ENCODE measurements at places on chromosomes 2 and 18.
A peak's percentile ranks its signal among the peaks of the same experiment; 100 is the strongest.

GRCh38 chr2:219697811-219698747 is 70.6 kb downstream of the SLC4A3 start:
- DNase-seq, result no peak

GRCh38 chr2:191126386-191127085 is 24.3 kb downstream of the STAT4 start:
- DNase-seq, result no peak

DNA sequence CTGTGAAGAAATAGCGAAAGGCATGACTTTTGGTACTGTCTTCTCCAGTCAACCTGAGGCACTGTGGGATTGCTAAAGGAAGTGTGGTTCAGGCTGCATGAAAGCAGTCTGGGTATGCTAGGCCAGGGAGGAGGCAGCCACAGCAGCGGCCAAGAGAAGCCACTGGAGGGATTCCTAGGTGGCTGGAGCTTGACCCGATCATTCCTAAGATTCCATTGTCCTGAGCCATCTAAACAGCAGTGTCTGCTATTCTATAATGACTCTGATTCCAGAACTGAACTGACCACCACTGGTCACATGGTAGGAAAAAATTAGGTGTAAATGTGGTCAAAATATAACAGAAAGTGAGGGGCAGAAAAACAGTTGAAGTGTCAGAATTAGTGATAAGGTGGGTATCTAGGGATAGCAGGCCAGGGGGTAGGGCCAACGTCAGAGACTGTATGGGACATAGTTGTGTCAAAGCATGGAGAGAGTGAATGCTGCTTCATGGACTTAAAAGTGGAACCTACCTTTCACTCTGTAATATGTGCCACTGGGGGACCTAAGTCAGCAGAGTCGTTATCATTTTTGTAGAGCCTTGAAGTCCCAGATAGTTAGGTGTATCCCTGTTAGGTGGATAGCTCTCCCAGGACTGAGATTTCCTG is 204.6 kb downstream of the CTNNA2 start:
- DNase-seq, result peak; percentile 23

GRCh38 chr2:120826716-120827410 is 91.2 kb downstream of the GLI2 start:
- DNase-seq, result no peak

DNA sequence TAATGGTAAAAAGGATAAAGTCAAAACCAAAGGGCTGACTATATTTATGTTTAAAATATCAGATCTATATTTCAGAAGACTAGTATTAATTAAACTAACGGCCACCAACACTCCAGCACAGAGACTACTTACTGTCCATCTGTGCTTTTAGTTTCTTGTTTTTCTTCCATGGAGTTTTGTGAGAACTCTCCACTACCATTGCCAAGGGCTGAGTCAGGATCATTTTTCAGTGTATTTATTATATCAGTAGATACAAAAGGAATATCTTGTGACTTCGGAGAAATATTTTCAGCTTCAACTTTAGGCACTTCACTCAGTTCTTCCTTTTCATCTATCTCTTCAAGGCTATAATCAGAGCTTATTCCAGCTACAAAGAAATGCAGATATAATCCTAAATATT is 79.1 kb upstream of the GRB14 start:
- DNase-seq, result no peak

DNA sequence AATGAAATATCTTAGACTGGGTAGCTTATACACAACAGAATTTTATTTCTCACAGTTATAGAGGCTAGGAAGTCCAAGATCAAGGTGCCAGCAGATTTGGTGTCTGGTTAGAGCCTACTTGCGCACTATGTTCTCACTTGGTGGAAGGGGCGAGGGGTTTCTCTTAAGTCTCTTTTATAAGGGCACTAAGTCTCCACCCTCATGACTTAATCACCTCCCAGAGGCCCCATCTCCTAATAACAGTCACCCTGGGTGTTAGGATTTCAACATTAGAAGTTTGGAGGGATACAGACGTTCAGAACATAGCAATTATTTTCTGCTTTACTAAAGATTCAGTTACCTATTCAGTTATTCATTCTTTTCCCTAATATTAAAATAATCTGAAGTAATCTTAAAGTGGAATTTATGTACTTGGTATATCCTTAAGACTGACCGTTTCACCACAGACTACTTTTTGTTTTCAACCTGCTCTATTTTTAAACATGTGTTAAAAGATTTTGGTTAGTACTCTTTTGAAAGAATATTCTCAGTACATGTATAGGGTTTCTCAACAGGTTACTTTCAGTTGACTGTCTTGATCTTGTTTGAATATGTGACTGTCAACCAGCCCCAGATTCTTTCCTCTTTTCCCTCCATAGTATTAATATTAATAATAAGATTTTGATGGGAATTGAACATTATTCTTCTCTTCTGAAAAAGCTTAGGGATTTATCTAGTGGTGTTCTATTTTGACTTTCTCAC is 130.0 kb downstream of the TAF4B start:
- DNase-seq, result no peak

GRCh38 chr2:147463881-147464520 is 380.8 kb upstream of the ACVR2A start:
- DNase-seq, result peak; percentile 63

DNA sequence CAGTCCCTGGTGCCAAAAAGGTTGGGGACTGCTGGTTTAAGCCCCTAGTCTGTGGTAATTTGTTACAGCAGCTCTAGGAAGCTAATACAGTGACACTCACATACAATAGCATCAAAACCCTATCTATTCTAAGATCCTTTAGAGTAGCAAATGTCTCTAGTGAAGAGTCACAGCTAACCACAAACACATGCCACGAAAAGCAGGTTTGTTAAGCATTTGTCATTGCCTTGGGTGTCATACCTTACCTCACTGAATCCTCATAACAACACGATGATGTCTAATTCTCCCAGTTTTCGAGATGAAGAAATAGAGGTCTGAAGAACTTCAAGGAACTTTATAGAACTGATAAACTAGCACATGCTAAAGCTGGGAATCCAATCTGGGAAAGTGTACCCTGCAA is 29.6 kb upstream of the RNF152 start:
- no peak for DNase-seq

DNA sequence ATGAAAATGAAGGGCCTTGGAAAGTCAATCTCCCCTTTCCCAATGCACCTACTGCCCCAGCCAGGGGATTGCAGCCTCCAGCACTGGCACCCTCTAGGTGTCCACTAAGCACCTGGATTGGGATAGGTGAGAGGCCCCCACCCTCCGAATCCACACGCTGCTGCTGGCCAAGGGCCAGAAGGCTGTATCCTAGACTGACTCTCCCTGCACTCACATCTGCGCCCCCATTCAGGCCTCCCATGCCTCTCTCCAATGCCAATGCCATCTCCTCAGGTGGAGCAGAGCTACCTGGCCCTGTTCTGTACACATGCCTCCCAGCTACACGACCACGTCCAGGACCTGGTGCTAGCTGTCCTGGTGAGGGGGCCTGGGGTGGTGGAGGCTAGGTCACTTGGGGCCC is 9.8 kb downstream of the MFSD2B start:
- no peak for DNase-seq

GRCh38 chr2:152627351-152627957 is 89.8 kb downstream of the PRPF40A start:
- no peak for DNase-seq

DNA sequence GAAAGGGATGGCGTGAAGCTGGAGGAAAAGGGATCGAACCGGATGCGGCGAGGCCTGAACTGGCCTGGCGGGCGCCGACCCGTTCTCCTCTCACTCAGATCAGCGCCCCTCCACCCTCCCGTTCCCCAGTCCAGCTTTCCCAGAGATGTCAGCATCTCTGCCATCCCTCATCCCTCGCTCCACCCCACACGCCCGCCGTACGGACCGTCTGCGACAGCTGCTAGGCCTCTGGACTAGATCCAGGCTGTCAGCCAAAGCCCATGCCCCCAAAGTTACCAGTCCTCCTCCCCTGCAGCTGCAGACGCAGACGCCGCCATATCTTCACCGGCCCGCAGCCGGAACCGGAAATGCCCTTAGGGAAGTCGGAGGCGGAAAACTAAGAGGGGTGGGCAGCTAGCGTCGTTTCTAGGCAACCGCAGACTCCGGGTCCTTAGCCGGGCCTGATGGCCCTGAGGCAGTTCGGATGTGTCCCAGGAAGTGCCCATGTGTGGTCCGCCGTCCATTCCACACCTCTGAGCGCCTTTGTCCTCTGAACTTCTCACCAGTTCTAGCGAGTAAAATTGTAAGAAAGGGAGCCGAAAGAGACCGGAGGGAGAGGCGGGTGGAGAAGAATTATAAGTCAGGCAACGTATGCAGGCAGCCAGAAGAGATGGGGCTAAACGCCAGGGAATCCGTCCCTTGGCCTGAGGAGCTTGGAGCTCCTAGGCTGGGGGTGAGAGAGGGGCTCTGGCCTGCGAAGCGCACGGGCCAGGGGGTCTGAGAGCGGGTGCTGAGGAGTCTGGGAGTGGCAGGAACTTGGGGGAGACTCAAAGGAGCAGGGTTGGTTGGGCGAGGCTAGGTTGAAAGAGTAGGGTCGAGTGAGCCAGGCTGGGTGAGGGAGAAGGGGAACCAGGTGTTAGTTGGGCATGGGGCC is at the start of the genes RNF25 and STK36:
Gene RNF25 (minus strand): TSS at position 349 of the 913 bp plus-strand sequence. CDS start 32 bp downstream, at position 317.
Gene STK36 (plus strand): TSS at position 433 of the 913 bp plus-strand sequence. CDS start 744 bp downstream, outside the sequence.
- peak; percentile 94 for DNase-seq

GRCh38 chr18:70994116-70994515 is 705.3 kb downstream of the SOCS6 start:
- no peak for DNase-seq

DNA sequence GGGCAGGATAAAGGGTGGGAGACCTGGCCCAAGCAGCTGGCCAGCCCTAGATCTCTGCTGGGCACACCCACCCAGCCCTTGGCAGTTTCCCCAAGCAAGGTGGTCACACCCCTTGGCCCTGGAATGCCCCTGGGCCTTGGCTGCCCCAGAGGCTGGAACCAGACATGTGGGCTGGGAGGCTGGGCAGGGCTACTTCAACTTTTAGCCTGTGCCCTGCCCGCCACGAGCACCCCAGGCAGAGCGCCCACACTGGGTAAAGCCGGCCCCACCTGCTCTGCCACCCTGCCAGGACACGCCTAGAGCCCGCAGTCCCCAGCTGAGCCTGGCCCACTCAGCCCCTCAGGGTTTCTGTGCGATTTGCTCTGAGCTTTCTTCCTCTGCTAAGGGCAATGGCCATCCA is 119.7 kb upstream of the SMAD2 start:
- no peak for DNase-seq

DNA sequence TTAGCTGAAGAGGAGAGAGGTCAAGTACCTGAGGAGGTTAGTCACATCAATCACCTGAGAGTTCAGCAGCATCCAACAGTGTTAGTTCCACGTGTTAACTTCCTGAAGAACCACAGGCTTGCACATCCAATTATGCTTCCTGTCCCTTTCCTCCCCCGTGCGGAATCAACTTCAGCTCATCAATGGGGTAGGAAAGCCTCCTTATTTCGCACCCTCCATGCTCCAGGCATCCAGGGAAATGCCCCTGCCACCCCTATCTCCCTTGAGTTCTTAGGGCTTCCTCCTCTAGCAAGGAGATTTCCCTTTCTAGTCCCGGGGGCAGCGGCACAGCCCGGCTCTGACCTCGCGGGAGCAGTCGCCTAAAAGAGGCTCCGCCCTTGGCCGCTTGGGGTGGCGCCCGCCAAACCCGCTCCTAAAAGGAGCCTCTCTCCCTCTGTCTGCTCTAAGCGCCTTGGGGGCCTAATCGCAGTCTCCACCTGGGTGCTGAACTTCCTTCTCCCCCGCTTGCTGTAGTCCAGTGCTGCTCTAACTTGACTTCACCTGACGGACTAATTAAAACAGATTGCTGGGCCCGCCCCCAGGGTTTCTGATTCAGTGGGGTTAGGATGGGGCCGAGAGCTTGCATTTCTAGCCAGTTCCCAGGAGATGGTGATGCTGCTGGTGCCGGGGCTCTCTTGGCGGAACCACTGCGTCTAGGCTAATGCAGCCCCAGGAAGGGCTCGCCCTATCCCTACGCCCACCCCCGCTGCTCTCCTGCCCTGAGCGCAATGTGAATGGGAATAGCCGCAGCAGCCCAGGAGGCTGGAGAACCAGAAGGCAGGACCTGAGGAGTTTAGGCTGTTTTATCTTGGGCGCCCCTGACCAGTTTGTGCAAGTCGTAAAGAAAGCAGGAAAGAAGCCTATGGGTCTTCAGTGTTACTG is 3.4 kb upstream of the TET3 start:
- DNase-seq, result peak; percentile 45

DNA sequence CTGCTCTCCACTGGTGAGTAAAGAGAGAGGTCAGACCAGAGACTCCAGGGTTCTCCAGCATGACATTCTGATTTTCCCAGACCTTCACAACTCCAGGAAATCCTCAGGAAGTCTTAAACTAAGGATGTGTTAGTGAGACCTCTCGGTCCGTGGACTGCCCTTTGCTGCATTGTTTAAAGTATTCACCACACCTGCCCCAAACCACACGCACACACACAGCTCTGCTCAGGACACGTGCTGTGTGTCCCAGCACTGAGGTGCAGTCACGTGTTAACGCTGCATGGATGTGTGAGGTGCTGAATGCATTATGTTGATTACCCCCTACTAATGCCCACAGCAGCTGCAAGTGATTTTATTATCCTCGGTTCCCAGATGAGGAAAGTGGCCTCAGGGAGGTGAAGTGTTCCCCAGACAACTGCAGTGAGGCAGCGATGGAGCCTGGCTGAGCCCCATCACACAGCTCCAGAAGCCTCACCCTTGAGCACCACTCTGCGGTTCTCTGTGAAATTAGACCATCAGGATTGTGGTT is 68.4 kb downstream of the TRAPPC12 start:
- no peak for DNase-seq

- no peak for DNase-seq
Measured at GRCh38 chr2:209351636-209352035, 72.2 kb upstream of the MAP2 start.

- DNase-seq, result no peak
Measured at GRCh38 chr2:133287709-133288108, 280.6 kb downstream of the NCKAP5 start.

- no peak for DNase-seq
Measured at GRCh38 chr2:149716687-149717086, 129.1 kb upstream of the MMADHC start.

- peak; percentile 35 for DNase-seq
Measured at GRCh38 chr18:32771871-32772580, 797 bp downstream of the KLHL14 start.

DNA sequence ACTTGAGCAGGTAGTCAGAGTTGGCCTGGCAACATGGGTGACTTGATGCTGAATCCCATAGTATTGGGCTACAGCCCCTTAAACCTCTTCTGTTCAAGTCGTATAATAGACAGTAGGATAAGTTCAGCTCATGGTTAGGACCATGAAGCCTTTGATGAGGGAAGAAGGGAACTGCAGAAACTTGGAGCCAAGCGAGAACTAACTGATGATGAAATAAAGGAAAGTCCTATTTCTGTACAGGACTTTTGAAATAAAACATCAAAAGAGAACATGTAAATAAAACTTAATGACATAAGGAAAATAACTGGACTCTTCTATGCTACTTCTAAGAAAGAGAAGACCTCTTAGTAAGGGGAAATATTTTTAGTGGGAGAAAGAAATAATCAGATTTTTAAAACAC is 51.2 kb upstream of the UGP2 start:
- no peak for DNase-seq

DNA sequence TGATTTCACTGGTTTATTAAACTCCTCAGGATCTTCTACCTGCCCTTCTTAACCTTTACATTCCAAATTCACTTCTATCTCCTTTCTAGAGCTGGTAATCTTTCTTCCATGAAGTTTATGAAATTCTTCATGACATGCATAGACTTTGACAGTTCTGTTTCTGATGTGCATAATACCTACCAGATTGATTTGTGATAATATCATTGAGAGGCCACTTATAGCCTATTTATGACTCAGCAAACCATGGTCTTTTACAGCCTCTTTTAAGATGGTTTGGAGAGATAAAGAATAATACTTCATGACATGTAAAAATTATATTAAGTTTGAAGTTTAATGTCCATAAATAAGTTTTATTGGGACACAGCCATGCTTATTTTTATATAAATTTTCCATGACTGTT is 14.0 kb downstream of the SCN2A start:
- DNase-seq, result no peak

- no peak for DNase-seq
Measured at GRCh38 chr18:45057955-45058600, 377.4 kb downstream of the SETBP1 start.
